ENCODE measurements at places on chromosomes 5 and 9.
A peak's percentile ranks its signal among the peaks of the same experiment; 100 is the strongest.

DNA sequence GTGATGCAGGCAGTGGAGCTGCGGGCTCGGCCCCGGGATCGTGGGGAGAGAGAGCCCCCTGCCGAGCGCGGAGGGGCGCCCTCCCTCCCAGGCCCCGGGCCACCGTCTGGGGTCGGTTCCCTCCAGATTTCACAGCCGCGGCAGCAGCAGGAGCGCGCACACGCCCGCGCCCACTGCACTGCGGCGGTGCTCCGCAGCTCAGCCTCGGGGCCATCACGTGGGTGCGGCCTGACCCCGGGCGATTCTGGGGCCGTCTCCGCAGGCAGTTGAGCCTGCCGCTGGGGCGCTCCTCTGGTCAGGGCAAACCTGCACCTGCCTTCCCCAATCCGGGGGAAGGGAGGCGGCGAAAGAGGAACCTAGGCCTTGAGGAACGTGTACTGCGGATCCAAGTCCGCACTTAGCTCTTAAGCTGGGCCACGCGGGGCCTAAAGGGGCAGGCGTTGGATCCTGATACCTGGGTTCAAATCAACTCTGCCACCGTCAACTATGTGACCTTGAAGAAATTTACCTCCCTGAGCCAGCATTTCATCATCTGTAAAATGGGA is 9.4 kb upstream of the DELE1 start:
- DNase-seq, result no peak

DNA sequence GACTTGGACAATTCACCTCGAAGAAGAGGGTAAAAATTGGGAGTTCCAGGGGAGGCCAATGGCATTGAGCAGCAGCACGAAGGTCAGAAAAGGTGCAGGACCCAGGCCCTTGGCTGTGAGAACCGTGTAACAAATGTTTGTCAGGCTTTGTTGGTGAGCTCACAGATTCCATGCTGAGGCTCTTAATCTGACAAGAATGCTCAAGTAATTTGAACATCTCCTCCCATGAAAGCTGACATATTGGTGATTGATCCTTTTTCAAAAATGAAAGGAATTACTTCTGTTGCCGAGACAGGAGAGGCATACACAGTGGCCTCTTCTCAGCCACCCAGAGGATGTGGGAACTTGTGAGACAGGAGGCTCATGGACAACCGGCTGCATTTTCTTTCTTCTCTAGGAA is 11.6 kb downstream of the RAI14 start:
- DNase-seq, result no peak

DNA sequence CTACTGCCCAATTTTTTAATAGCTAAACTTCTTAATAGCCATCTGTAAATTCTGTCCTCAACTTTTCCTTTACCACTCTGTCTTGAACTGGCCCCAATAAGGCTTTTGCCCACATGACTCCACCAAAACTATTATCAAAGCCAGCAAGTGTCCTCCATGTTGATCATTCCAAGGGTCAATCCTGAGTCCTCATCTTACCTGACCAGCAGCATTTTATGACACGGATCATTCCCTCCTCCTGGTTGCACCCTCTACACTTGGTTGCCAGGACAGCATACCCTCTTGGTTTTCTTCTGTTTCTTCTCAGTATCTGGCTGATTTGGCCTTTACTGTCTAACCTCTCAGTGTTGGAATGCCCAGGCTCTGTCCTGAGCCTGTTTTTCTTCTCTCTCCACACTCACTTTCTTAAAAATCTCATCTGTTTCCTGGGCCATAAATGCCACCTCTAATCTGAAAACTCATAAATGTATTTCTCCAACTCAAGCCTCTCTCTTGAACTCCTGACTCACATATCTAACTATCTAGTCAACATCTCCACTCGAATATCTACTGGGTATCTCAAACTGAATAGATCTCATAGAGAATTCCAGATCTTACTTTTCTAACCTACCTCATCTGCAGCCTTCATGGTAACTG is 40.0 kb upstream of the CDC42SE2 start:
- DNase-seq, result no peak

- DNase-seq, result no peak
Measured at GRCh38 chr5:73005886-73006285, 50.0 kb downstream of the FCHO2 start.

DNA sequence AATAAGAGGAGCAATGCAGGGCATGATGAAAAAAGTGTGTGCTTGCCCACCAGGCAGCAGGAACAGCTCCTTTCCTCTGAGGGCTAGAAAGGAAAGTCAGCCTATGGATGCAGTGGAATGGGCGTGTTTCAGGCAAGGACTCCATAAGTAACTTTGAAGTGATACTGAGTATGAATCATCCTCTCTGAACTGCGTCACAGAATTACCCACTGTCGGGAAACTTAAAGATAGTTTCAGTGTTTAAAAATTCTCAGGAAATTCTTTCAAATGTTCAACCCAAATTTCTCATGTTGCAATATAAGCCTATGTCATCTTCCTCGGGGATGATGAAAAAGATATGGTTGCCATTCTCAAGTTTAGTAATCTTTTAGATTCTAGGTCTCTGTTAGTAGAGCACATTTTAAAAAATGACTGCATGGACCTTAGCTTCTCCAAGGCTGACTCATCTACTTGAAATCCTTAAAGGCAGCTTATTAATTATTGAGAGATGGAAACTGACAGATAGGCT is 27.7 kb downstream of the PTCD2 start:
- DNase-seq, result peak; percentile 72

DNA sequence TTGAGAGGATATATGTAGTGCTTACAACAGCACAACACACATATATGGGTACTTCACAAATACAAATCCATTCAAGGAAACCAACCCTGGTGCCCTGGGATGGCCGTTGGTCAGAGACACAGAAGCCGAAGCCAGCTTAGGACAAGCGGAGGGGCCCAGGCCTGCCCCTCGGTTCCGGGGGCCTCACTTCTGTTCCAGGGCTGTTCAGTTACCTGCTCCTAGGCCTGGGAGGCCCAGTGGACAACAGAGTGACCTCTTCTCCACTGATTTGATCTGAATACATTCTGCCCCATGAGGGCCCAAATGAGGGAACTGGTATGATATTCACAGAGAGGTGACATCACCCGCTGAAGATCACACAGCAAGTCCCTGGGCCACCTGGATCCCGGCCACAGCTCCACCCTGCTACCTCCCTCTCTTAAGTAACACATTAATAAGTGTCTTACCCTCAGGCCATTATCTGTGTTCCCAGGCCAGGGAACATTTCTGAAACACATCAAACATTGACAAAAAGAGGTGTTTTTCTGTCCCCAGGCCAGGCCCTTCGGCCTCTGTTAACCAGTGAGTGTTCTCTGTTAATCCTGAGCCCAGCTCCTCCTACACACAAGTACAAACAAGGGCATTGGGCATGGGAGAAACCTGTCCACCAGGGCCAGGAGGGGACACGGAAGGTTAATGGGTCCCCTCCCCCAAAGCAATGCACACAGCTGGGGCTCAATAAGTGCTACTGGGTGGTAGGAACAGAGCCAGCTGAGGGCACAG is 4.5 kb upstream of the GRHPR start:
- no peak for DNase-seq

GRCh38 chr9:96135753-96136290 is 166.2 kb downstream of the HSD17B3 start:
- no peak for DNase-seq

GRCh38 chr5:153573326-153574033 is 83.0 kb downstream of the GRIA1 start:
- no peak for DNase-seq

DNA sequence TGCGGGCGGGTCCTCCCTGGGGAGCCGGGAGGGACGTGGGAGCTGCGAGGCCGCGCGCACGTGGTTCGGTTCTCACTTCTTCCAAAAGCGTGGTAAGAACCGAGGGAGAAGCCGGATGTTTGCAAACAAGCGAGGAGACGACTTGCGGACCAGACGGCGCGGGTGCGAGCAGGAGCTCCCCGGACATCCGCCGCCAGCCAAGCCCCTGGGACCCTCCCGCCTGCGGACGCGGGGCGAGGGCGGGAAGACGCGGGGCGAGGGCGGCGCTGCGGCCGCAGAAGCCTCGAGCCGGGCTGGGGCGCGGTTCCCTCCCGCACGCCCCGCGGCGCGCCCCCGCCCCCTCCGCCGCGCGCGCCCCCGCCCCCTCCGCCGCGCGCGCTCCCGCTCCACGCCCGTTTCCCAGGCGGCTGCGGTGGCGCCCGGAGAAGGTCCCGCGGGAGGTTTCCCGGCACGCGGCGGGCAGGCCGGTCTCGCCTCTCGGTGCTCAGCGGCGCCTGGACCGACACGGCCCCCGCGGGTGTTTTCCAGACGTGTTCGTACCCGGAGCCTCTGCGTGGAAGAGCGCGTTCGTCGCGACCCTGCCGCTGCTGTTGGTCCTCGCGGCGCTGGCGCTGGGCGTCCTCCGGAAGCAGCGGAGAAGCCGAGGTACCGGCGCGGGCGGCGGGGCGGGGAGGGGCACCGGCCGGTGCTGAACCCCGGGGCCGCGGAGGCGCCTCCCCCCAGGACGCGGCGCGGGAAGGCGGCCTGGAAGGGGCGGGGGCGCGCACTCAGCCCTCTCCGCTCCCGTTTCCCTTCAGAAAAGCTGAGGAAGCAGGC is 12.8 kb downstream of the BTNL9 start:
- DNase-seq, result no peak

DNA sequence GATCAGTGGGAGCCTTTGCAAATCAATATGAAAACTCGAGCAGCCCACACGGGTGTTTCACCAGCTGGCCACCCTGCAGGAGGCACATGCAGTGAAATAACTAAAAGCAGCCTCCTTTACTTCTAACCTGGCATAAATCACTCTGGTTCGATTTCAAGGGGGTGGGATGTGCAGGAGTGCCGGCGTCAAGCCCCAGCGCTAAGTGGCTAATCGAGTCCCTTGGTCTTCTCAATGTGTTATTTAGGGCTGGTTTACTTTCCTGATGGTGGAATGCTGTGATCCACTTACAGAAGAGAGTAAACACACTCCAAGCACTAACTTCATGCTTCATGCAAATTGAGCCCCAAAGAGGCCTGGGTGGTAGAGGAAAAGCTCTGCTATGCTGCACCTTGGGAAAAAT is 109.4 kb downstream of the TMEM174 start:
- DNase-seq, result no peak

GRCh38 chr9:8388132-8388531 is 588.6 kb upstream of the DMAC1 start:
- no peak for DNase-seq

DNA sequence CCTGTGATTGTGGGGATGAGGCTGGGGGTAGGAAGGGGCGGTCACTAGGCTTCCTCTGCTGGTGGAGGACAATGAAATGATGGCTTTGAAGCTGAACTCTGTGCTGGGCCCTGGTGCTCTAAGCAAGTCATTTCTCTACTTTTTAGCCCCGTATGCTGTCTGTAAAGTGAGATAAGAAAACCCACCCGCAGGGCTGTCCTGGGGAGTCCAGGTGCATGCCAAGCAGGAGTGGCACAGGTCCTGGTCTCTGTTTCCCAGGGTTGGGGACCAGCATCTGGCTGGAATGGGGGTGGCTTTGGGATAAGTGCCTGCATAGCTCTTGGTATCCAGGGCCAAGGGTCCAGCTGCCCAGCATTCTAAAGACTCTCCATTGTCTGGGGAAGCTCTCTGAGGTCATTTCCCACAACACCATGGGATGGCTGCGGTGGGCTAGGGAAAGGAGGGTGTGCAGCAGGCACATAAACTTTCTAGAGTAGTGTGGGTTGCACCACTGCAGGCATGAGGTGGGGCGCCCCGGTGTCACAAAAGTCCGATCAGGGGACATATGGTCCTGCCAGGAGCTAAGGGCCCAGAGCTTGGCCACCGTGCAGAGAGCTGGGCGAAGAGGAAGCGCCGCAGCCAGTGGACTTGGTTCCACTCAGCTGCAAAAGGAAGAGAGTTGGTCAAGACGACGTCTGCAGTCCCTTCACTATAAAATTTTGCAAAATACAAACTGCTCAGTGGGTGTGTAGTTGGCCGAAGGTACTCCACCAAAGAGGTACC is 25.6 kb upstream of the GTF3C5 start:
- DNase-seq, result no peak

DNA sequence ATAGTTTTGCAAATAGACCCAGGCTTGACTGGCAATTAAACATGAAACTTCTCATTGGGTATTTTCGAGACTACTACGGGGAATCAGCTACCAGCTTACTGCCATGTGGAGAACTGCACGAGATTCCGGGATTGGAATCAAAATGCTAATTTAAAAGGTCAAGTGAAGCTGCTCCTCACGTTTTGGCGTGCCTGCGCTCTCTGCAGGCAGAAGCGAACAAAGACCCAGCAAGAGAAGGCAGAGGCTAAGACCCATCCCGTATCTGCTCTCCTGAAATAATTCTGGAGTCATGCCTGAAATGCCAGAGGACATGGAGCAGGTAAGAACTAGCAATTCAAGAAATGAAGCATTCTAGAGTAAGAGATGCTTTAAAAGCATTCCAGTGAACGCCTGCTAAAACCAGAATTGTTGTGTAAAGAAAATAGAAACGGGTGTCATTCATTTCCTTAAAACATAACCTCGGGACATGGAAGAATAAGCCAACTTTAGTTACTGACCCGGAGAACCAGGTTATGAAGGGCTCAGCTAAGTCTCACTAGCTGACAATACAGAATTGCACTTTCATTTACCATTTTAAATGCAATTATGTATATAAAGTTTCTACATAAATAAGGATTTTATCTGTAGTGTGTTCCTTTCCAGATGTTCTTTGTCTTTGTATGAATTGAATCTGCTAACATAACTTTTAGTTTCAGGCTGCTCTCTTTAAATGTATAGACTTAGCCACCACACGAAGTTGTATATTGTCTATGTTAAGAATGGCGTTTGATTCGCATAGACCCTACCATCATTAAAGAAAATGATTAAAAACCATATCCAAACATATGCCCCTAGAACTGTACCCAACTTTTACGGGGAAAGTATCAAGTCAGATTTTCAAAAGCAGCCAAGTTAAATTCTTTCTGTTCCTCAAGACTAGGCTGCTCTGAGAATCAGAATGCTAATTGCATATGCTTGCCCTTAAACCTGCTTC is 2.0 kb upstream of the MAT2B start:
- peak; percentile 88 for DNase-seq

DNA sequence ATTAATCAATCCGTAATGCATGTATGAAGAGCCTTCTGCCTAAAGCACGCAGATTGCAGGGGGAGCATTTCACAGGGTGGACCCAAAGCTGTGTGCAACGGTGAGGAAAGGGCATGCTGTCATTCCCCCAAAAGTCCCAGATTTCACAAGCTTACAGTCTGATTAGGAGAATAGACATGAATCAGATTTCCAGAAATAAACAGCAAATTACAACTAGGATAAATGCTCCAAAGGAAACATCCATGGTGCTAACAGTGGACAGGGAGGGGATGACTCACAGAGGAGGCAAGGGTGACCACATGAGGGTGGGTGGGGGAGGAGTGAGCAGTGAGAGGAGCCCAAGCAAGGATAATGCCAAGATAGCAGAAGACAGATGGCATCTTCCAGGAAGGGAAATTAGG is 258.4 kb upstream of the TAS2R1 start:
- DNase-seq, result no peak

GRCh38 chr5:91641730-91642350 is 258.7 kb upstream of the ARRDC3 start:
- DNase-seq, result peak; percentile 22

GRCh38 chr9:136960938-136961275 is 8.8 kb downstream of the LCN12 start:
- no peak for DNase-seq

- DNase-seq, result no peak
Measured at GRCh38 chr5:68658810-68659372, 434.9 kb upstream of the SLC30A5 start.
